Activated T-helper 1 cell treated with anti-CD3 and anti-CD28 coated beads, Interleukin-2, amount 50 U/mL, for 16 hours (primary cell): ENCODE measurements at places on chromosomes 3 and 15.
A peak's percentile ranks its signal among the peaks of the same experiment; 100 is the strongest.

DNA sequence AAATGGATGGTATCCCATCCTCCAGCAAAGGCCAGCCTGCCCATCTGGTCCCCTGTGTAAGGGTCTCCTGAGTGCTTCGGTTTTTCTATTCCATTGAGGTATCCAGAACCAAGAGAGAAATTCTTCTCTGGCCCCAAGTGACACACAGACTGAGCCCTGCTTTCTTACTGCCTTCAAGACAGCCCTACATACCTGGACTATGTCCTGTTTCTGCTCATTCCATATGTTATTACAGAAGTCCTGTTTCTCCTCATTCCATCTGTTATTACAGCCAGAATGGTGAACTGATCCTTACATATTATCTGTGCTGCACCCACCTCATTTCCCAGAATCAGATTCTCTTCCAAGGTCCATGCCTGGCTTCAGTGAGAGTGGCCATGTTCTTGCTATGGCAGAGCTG, 115.2 kb downstream of the DCLK3 start:
- DNase-seq: no peak

- DNase-seq: no peak
Measured at GRCh38 chr3:129238945-129239705, 10.3 kb upstream of the COPG1 start.

- no peak for DNase-seq
Measured at GRCh38 chr3:112561484-112561733, 353 bp downstream of the ATG3 start.

GRCh38 chr3:134363381-134363755, 10.9 kb downstream of the AMOTL2 start:
- no peak for DNase-seq

- DNase-seq: no peak
Measured at GRCh38 chr3:5317557-5317956, 130.1 kb downstream of the EDEM1 start.

GRCh38 chr3:71355862-71356261, 227.7 kb downstream of the FOXP1 start:
- peak; percentile 12 for DNase-seq

- no peak for DNase-seq
Measured at GRCh38 chr3:147701195-147701594, 292.0 kb downstream of the ZIC1 start.

DNA sequence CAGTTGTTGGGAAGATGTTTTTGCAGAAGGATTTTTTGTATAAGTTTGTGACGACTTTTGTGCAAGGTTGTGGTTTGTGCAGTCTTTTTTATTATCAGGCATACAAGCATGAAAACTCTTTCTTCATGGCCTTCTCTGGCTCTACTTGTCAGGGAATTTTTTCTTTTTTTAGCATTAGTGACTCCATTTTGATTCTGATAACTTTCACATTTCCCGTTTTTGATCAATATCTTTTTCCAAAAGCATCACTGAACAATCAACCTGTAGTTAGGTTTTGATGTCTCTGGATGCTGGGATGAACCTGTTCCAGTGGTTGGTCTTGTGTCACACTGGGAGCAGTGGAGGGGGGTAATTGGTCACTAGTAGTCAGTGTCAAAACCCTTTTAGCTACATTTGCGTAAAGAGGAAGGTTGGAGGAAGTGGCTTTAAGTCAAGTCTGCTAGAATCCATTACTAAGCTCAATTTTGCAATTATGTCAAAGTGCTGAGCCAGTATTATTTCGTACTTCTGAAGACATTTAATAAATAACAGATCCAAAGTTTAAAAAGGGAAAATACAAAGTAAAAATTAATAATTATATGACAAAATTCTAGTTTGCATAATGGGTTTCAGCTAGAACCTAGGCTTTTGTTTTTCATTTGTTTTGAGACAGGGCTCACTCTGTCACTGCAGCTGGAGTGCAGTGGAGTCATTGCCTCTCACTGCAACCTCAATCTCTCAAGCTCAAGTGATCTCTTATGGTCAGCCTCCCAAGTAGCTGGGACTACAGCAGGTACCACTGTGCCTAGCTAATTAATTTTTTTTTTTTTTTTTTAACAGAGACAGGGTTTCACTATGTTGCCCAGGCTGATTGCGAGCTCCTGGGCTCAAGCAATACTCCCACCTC, 18.8 kb upstream of the CFAP161 start:
- DNase-seq: no peak
